ENCODE measurements at places on chromosomes 1 and 21. TPM values are rescaled to one million over a fixed set of nuclear protein-coding genes. Genes with fewer than 3 reads are reported as not detected.

The IPO13 gene
- 23.5 TPM for total RNA-seq

The FOXJ3 gene
- 90.1 TPM for total RNA-seq

The AADACL4 gene
- total RNA-seq: not detected

The ANGPTL7 gene
- not detected for total RNA-seq

The TMEM82 gene
- not detected for total RNA-seq

The TFF2 gene
- total RNA-seq: not detected

Data from parietal lobe (tissue), 2 donors.